ENCODE measurements at places on chromosomes 1 and 21.

GRCh38 chr1:14261395-14261794, 337.1 kb upstream of the KAZN start:
- DNase-seq: no peak

DNA sequence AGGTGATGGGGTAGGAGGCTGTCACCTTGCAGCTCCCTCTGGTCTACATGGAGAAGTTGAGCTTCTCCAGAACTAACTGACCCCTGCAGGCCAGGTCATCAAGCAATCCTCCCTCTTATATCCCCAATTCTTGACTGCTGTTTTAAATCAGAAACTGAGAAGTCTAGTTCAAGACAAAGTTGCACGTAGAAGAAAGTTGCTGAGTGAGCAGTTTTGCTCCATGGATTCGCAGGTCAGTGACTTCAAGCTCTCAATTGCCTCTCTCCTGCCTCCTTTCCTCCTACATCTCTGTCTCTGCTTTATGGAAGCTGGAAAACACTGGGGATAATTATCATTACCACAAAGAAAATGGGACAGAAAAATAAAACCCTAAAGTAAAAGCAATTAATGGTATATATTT, 32.8 kb upstream of the GBP5 start:
- no peak for DNase-seq

- DNase-seq: no peak
Measured at GRCh38 chr21:41251961-41252642, 64.5 kb upstream of the FAM3B start.

DNA sequence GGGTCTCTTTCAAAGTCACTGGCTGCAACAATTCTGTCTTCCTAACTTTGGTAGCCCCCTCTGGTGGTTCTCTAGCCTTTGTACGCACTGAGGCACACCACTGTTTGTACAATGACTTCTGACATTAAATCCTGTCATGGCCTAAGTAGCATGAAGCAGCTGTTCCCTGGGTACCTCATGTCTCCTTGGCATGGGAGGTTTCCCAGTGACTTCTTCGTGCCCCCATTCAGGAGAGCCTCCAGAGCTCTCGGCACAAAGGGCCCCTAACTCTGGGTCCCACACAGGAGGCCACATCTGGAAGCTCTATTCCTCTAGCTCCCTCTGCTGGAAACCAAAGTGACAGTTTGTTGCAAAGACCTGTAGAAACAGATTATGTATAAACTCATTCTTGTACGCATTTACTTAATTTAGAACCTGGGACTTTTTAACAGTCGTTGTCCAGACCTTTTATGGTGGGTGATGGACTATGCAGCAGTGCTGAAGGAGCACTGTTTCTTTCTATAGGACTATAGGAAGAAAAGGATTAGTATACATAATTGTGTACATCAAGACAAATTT, 13.4 kb downstream of the SWT1 start:
- no peak for DNase-seq

- DNase-seq: no peak
Measured at GRCh38 chr1:199742547-199742946, 285.0 kb upstream of the NR5A2 start.

- DNase-seq: no peak
Measured at GRCh38 chr1:26542771-26543451, 13.3 kb downstream of the RPS6KA1 start.

- no peak for DNase-seq
Measured at GRCh38 chr1:214422137-214422671, 129.2 kb downstream of the PTPN14 start.

- DNase-seq: no peak
Measured at GRCh38 chr1:155324717-155325602, 4.3 kb downstream of the RUSC1 start.

DNA sequence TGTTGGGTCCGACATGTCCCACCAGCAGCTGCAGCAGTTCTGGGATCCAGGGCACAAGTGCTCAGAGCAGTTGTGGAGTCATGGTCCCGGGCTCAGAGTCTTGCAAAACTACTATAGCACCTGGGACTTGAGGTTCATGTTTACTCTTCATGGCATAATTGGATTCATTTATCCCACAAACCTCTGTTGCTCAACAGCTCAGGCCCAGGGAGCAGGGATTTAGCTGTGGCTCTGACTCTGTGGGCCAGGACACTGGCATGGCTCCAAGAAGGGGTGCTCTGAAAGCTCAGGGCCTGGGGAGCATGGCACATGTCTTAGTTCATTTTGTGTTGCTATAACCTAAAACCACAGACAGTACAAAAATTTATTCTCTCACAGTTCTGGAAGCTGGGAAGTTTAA, 626.7 kb upstream of the ADGRL2 start:
- DNase-seq: no peak
